Sigmoid colon (tissue), 7 donors: ENCODE measurements at places on chromosomes 16 and 17.

DNA sequence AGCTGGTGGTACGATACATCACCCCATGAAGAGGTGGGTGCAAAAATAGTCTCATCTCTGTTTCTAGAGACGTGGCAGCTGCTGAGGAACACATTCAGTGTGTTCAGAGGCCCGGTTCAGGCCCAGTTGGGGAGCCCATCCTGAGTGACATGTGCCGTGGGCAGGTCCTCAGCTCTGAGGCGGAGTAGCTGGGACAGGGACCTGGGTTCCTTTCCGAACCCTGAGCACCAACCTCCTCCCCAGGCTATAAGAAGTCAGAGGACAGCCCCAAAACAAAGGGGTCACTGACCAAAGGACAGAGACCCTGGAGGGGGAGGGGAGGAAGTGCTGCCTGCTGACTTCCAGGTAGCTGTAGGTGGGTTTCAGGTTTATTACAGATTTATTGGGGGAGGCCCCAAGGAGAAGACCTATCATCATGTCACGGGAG is 5.1 kb downstream of the LDHD start:
- DNase-seq = no peak

GRCh38 chr17:66829883-66830282 is 5.0 kb upstream of the CACNG5 start:
- peak; percentile 28 for DNase-seq

GRCh38 chr17:50471009-50471905 is 2.6 kb upstream of the CHAD start:
- DNase-seq = peak; percentile 43

- DNase-seq = no peak
Measured at GRCh38 chr17:2047590-2047989, 5.8 kb downstream of the OVCA2 start.

GRCh38 chr17:20153231-20153630 is 144.1 kb downstream of the SPECC1 start:
- DNase-seq = no peak

GRCh38 chr17:2854143-2855055 is 58.2 kb downstream of the RAP1GAP2 start:
- DNase-seq = no peak

DNA sequence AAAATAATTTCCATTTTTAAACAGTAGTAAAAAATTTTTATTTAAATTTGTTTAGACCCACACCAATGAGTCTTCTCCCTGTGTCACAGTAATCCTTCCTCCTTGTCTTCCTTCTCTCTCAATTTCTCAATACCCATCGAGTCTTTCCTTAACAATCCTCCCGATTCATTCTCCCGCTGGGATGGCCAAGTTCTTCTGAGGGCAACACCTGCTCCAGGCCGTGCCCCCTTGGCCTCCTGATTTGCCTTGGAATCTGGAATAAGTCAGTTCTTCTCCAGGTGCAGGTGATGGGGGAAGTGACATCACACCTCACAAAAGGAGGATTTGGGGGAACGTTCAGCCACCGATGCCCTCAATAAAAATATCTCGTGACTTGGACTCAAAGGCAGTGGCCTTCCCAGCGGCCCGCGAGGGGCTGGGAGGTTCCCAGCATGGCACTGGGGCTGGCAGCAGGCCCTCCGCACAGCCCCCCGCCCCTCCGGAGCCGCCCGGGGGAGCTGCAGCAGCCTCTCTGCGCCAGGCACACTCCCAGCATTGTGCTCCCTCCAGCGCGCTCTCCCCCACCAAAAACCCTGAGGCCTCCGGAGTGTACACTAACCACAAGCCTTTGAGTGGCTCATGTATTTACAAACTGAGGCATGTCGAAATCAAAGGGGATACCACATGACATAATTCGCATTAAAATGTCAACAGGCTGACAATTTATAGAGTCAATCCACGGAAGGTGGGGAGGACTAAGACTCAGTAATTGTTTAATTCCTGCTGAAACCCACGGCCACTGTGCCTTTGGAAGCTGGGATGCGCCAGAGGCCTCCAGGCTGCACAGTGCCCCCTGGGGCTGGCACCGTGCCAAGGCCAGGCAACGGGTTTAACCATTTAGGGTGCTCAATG is 120.5 kb downstream of the ZFHX3 start:
- DNase-seq = peak; percentile 65

GRCh38 chr16:74608944-74609343 is 2.0 kb upstream of the GLG1 start:
- DNase-seq = no peak

GRCh38 chr17:46124695-46125592 is 68.3 kb downstream of the KANSL1 start:
- DNase-seq = no peak
